ENCODE measurements at places on chromosomes 11 and 22.
A peak's percentile ranks its signal among the peaks of the same experiment; 100 is the strongest.

GRCh38 chr11:12319461-12319951, 57.9 kb upstream of the PARVA start:
- peak; percentile 95 for DNase-seq

DNA sequence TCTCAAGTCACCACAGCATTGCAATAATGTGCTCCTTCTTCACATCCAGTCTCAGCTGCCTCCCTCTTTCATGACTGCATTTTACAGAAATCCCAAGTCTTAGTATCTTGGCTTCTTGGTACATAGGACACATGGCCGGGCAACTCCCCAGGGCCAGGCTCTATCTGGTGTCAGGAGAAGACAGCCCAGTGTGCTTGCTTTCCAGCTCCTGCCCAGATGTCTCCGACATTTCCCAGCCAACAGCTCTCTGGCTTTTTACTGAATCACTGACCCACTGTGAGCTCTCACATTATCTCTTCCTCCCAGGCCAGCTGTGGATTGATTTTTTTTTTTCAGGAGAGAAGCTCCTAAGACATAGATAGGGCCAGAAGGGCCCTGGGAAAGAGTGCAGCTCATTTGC, 346.0 kb upstream of the C11orf87 start:
- no peak for DNase-seq

DNA sequence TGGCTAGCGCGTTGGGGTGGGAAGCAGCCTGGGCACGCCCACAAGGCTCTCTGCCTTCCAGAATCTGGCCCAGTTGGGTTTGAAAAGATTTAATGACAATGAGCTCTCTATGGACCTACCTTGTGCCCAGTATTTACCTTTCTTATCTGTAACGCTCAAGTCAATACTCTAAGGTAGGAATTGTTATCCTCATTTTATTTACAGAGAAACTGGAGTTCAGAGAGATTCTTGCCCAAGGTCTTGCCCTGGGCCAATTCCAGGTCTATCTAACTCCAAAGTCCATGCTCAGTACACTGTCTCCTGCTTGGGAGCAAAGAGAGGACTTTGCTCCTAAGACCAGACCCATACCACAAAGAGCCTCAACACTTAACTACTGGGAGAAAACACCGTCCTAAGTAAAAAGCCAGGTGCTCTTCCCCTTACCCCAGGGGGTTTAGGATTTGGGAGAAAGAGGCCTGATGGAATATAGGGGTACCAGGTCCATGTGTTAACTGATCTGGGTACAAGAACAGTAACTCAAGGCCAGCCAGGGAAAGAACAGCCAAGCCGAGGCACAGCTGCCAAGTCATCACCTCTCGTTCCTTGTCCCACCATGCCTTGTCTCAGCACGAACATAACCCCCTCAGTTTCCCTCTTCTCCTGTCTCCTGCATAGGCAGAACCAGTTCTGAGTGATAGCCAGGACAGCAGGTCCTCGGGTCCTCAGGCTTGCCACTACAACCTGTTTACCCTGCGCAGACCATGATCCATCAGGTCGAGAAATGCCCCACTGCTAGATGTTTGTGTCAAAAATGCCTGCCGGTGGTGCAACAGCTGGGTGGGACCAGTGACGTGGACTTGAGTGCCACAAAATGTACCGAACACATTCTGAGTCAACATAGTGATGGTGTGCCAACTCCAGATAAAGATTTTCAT, 14.6 kb downstream of the APOA4 start:
- DNase-seq, result no peak

- DNase-seq, result no peak
These were observed 355 bp upstream of the AP1B1 start for GRCh38 chr22:29388759-29389090.

GRCh38 chr11:84541731-84542340, 1085.3 kb downstream of the DLG2 start:
- no peak for DNase-seq

DNA sequence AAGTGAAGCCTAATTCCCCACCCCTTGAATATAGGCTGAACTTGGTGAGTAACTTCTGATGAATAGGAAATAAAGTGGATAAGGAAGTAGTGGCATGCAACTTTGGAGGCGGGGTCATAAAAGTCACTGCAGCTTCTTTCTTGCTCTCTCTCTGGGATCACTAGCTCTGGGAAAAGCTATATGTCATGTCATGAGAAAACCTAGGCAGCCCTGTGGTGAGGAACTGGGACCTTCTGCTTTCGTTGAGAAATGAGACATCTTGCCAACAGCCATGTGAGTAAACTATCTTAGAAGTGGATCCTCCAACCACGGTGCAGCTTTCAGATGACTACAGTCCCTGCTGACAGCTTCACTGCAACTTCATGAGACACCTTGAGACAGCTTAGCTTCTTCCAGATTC, 15.7 kb downstream of the ZNF214 start:
- no peak for DNase-seq

- no peak for DNase-seq
These were observed 2.6 kb upstream of the C11orf91 start for GRCh38 chr11:33703234-33703633.

- no peak for DNase-seq
These were observed 24.3 kb downstream of the SLC25A18 start for GRCh38 chr22:17587629-17588028.

DNA sequence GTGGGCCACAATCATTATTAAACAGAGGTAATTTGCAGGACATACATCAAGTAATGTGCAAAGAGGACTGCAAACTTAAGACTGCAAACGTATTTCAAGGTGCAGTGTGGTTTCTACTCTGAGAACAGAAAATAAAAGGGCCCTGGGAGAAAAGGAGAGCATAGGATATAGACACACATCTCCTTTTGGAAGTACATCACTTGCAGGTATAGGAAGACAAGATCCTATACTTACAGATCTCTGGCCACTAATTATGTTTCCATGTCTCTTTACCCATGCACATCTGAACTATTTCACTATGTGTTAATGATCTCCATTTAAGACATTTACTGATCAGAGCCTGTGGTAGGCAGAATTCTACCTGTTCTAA, 47.7 kb downstream of the PIWIL3 start:
- DNase-seq, result no peak

DNA sequence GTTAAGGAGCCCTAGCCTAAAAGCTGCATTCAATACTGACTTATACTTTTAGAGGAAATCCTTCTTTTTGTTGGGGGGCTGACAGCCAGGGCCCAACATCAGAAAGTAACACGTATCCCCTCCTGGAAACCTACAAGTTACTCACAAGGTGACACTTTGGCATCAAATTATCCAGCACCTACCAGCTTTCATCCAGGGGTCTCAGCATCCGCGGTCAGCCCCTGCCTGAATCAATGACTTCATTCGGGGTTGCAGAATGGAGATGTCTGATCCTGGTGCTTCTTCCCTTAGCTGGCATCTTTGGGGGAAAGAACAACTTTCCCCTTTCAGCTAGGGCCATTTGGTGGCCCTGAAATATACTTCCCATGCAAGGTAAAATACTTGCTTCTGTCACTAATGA, 5.3 kb upstream of the NAP1L4 start:
- no peak for DNase-seq

- DNase-seq, result no peak
These were observed 266.4 kb upstream of the NCAM1 start for GRCh38 chr11:112694813-112695212.

DNA sequence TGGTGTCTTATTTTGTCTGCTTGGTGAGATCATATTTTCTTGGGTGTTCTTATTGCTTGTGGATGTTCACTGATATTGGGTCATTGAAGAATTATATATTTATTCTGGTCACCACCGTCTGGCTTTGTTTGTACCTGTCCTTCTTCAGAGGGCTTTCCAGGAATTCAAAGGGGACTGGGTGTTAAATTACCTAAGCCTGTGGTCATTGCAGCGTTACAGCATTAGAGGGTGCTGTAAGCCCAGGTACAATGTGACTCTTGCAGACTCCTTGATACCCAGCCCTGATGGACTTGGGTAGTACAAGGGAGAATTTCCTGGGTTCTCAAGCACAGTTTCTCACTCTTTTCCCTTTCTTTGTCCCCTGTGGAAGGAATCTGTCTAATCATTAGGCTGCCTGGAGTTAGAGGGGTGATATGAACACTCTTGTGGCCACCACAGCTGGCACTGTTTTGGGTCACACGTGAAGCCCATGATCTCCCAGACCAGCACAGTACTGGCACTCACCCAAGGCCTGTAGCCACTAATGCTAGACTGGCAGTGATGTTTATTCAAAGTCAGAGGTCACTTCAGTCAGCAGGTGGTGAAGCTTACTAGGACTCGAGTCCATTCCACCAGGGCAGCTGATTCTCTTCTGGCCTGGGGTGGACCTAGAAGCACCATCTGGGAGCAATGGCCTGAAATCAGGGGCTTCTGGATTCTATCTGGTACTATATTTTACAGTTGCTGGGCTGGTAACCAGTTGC, 56.1 kb upstream of the NARS2 start:
- DNase-seq, result no peak

GRCh38 chr11:78295991-78296930, 107.5 kb downstream of the USP35 start:
- DNase-seq, result no peak

GRCh38 chr11:124674168-124674517, 439 bp downstream of the SPA17 start:
- DNase-seq, result no peak

GRCh38 chr11:87144252-87144651, 106.5 kb downstream of the TMEM135 start:
- DNase-seq, result peak; percentile 52

DNA sequence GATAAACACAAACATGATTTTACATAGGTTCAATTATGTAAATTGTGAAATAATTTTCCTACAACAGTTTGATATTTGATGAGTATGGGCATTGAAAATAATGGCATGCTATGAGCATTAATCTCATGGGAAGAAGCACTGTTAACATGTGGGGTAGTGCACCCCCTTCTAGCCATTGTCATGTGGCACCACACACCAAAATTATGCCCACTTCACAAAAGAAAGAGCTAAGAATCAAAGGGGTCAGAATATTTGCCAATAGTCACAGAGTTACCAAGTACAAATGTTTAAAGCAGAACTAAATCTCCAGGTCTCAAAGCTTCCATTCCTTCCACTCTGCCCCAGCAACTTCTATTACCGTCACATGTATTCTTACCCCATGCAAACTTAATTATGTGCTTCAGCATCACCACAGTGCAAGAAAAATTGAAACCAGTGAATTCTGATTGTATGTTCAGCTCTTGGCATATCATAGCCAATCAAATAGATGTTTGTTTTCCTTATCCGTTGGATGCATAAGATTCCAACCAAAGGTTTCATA, 1273.8 kb downstream of the FAM181B start:
- DNase-seq, result no peak

DNA sequence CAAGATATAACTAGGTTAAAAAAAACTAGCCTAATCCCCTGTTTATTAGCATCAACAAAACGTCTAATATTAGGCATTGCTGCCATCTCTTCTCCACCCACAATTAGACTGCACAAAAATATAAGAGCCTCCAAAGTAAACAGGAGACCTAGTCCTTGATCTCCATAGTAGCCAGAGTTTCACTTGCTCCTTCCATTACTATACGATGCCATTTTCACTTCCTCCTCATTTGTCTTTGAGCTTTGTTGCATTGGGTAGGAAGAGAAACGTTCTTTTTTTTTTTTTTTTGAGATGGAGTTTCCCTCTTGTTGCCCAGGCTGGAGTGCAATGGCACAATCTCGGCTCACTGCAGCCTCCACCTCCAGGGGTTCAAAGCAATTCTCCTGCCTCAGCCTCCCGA, 42.3 kb upstream of the RDX start:
- DNase-seq, result no peak

GRCh38 chr11:71120471-71120896, 131.9 kb downstream of the SHANK2 start:
- DNase-seq, result peak; percentile 65

GRCh38 chr11:121557348-121557747, 104.6 kb upstream of the SORL1-AS1 start:
- no peak for DNase-seq

- no peak for DNase-seq
These were observed 11.1 kb downstream of the CELSR1 start for GRCh38 chr22:46526244-46526839.

GRCh38 chr11:35327829-35328228, 91.5 kb downstream of the SLC1A2 start:
- no peak for DNase-seq

DNA sequence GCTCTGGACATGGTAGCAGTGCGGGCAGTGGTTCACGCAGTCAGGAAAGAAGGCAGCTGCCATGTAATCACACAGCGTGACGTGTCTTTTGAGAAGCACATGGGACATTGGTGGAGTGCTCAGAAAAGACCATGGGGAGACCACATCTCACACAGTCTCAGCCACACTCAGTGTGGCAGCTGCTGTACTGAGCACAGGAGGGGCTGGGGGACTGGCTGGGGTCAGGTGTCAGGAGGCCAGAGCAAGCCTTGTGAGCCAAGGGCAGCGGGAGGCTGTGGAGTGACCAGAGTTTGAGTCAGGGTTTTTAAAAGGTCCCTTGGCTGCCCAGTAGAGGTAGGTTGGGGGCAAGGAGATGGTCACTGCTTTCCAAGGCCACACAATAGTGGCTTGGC, 18.5 kb downstream of the CLDN5 start:
- DNase-seq, result no peak

GRCh38 chr22:18113680-18114394, 3.2 kb downstream of the TUBA8 start:
- no peak for DNase-seq

DNA sequence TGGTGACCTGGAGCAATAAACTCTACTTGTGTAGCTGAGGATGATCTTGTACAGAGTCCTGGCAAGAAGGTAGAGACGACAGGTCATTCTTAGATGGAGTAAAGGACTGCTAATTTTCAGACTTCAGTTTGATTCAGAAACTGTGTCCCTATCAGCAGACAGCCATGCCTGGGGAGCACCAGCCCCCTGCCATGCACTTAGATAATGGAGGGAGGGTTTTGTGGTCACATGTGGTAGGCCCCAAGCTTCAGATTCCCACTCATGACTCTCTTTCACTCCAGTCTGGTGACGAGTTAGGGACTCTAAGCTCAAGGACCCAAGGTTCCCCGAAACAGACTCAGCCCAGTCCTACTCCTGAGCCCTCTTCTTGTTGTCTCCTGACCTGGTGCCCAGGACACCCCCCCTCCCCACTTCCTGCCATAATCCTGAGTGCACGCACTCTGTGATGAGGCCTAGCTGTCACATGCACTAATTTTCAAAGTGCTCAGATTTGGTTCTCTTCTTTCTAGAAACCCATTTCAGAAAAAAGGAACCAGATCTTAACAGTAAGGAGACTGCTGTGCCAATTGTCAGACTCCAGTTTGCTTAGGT, 10.2 kb upstream of the AMPD3 start:
- DNase-seq, result no peak

All from COR-L47 (cell line).